ENCODE measurements at places on chromosomes 16 and 17. TPM values are rescaled to one million over a fixed set of nuclear protein-coding genes. Genes with fewer than 3 reads are reported as not detected.

DNA sequence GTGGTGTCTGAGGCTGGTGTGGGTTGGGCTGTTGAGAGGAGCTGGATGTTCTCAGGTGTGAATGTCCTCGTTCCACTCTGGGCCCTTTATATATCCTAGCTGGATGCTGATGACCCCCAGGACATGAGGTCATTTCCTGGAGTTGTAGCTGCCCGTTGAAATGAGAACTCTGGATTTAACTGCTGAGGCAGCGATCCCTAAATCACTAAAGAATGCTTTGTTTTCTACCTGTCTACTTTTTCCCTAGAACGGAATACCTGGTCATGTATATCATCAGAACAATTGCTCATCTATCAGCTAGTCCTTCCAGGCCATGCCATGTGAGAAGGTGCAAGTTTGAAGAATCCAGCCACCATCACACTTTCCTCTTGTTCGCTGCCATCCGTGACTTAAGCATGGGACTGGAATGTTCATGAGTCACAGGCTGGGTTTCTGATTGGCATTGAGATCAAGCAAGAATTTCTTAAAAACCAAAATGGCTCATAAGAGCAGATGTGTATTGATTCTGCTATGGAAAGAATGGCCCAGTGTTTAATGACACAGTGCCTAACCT is at the start of gene KRTAP2-3:
Gene KRTAP2-3, minus strand, starts transcription at position 63 of the 553 bp plus-strand sequence. CDS start 64 bp downstream, outside the sequence.
- no peak for DNase-seq

The ABI3 gene
- total RNA-seq = 0.14 TPM

DNA sequence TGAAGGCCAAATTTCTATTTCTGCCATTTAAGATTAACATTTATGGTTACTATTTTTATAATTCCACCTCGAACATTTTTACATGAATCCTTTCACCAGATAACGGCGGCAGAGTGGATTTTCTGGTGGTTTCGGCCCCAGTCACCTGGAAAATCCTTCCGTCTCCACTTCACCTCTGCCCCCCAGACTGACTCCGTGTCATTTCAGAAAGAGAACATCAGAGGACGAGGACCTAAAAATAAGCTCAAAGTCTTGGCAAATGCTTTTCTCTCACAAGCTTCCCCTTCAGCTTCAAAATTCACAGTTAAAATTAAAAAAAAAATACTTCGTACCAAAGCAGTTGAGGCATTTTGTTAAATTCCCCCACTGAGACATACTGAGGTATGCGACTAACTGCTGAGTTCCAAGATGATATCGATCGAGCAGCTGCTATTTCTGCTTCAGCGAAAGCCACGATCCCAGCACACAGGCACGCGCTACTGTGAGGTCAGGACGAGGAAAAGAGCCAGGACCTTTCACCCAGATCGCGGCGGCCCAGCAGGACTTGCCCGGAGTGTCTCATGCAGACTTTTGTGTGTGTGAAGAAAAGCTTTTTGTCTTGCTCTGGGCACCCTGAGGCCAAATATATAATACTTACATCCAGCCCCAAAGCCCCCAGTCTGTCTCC is 36.8 kb downstream of the ASPA start:
- peak; percentile 30 for DNase-seq

DNA sequence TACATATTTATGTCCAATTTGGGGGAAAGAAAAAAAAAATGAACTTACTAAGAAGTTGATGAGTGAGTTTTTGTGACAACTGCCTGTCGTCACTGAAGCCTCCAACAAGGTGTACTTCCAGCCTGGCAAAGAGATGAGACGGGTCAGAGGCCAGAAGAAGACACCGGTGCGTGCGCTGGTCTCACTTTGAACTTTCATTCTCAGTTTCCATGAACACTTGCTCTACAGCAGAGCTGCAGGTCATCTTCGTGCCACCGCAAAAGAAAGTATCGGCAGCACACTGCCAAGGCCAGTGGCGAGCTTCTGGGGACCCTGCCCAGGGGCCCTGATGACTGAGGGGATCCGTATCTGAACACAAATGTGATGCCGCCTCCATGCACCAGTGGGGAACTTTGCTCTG is 11.6 kb downstream of the NTAN1 start:
- DNase-seq = no peak

The KCNG4 gene
- total RNA-seq = not detected

DNA sequence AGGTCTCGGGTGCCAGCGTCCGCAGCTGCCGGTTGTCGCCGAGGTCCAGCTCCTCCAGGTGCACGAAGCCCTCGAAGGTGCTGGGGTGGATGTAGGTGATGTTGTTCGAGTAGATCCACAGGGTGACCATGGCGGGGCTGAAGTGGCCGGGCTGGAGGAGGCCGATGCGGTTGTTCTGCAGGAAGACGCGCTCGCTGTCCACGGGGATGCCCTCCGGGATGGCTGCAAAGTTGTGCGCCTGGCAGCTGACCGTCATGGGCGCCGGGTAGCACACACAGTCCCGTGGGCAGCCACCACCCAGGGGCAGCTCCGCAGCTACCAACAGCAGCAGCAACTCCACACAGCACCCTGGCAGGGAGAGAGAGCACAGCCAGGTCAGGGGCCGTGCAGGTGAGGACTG is 87.7 kb downstream of the RTN4RL1 start:
- no peak for DNase-seq

DNA sequence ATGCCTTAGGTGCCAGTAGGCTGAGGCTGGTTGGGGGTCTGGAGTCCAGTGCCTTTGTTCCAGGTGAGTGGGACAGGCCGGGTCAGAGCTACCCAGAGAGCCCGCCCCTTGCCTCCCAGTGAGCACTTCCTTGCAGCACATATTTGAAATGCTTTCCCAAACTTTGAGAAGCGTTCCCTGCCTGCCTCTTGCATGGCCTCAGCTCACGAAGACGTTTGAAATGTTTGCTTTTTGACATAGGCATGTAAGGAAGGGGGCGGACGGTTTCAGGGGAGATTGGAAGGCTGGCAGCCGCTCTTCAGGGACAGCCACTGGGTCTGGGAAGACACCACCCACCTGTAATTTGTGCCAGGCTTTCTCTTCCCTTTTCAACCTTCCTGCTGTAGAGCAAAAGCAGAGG is 5.1 kb upstream of the FOXL1 start:
- DNase-seq = no peak

DNA sequence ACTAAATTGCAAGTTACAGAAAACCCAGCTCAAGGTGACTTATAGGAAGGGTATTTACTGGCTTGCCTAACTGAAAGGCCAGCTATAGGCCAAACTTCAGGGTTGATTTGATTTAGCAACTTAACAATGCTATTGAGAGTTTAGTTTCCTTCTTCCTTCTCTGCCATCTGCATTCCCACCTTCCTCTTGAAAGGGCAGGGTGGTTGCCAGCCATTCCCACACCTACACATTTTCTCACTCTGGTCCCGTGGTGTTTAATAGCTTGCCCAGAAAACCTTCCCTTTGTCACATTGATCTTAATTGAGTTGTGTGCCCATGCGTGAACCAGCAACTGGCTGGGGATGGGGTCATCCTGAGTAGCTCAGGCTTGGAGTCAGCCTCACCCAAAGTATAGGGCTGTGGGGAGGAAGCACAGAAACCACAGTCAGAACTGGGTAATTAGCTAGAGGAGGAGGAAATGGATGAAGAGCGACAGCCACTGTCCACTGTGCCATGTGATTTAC is 194.7 kb downstream of the SPECC1 start:
- no peak for DNase-seq

The ITGA2B gene
- total RNA-seq = 0.17 TPM

DNA sequence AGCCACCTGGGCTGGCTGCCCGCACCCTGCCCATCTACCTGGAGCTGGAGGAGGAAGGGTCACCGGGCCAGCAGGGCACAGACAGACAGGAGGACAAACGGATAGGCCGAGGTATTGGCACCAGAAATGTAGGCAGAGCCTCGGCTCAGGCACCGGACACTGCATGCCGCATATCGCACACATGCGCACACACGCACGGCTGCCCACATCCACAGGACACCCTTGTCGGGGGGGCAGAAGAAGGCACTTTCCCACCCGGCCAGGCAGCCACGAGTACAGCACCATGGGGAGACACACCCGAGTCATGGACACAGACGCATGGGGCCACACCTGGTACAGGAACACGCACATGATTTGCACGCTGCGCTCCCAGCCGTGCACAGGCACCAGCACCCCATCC is 14.5 kb downstream of the CASKIN1 start:
- DNase-seq = no peak

- no peak for DNase-seq
Measured at GRCh38 chr16:83285921-83286320, 521.9 kb upstream of the HSBP1 start.

GRCh38 chr17:7203391-7203790 is 16.2 kb downstream of the DLG4 start:
- DNase-seq = no peak

The SECTM1 gene
- 3.1 TPM for total RNA-seq

The UTP4 gene
- 66.4 TPM for total RNA-seq

The CBFA2T3 gene
- 0.64 TPM for total RNA-seq

GRCh38 chr16:63613701-63614100 is 1508.2 kb downstream of the CDH11 start:
- no peak for DNase-seq

The CDRT15L2 gene
- not detected for total RNA-seq

DNA sequence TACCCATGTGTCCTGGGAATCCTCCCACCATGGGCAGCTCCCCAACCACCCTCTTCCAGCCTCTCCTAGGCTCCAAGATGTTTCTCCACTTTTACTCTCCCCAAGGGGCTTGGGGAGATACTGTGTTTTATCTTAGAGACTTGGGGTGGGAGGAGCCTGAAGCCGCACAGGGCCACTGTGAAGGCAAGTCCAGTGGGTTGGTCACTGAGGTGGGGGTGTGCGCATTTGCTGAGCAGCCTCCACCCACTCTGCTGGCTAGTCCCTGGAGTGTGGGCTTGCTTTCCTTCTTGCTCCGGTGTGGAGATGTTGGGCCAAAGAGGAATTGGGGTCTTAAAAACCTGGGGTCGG is 4.1 kb upstream of the CLDN9 start:
- no peak for DNase-seq

The PIRT gene
- not detected for total RNA-seq

- DNase-seq = no peak
Measured at GRCh38 chr17:60729854-60730253, 52.2 kb downstream of the BCAS3 start.

GRCh38 chr17:78044280-78044835 is 84.2 kb downstream of the TMC6 start:
- DNase-seq = no peak

All from G401 (cell line).